CD4-positive, alpha-beta T cell treated with Interleukin-4 for 4 hours (primary cell): ENCODE measurements at places on chromosomes 12 and 14.

- DNase-seq, result no peak
Observed at GRCh38 chr14:23829736-23830471, 123.7 kb upstream of the DHRS4 start.

DNA sequence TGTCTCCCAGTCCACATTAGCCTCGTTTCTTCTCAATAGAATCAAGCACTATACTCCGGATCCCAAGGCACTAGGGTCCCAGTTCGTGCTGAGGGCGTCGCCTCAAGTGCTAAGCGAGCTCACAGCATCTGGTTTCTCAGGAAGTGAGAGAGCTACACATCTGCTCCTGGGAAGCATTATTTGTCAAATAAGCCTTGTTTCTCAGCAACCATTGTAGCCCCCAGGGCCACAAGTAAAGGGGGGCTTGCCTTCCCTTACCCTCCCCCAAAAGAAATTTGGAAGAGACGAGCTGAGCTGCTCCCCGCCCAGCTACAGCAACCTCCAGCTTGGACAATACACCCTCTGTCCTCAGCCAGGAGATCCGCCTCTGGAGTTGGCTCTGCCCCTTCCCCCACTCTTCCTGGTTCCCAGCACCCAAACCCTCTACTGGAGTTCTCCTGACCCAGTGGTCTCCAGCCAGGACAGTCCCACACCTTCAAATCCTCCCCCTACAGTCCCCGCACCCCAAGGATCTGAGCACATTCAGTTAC is 5.7 kb upstream of the TNS2 start:
- DNase-seq, result no peak

DNA sequence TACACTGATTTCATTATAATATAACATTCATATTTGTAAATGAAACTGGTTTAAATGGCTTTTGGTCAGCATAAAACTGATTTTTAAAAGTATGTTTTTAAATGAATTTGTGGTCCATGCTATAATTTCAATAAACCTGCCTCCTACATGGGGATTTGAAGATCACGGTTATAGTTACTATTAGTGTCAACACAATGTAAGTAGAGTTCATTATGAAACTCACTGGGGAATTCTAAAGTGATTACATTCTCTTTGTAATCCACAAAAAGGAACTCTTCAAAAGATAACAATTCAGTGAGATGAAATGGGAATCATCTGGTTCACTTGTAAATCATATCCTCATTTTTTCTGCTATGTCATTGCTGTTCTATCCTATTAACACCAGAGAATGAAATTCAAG is 204.5 kb upstream of the G2E3 start:
- DNase-seq, result no peak

DNA sequence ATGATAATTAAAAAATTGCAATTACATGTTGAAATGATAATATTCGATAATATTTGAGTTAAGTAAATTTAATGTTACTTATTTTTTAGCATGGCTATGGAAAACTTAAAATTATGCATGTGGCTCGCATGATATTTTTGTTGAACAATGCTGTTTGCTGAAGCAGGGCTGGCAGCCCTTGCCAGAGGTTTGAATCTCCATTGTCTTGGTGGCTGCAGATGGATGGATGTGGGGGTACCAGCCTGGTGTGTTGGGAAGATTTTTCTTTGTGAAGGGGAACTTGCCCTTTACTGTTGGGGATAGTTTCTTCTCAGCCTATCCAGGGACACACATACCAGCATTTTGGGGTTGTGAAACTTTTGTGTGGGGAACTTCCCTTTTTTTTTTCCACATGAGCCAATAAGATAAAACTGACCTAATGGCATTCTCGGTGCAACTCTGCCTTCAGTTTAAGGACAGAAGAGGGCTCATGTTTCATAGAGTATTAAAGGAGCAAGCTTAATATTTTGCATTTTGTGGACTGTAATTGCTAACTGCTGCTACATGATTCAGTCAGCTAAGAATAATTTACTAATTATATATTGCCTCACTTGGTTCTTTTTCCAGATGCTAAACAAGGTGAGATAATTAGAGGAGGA is 8.8 kb downstream of the RASSF3 start:
- DNase-seq, result no peak

GRCh38 chr14:89695846-89696245 is 258.7 kb downstream of the EFCAB11 start:
- no peak for DNase-seq
